ENCODE measurements at places on chromosomes 6 and 20. TPM values are rescaled to one million over a fixed set of nuclear protein-coding genes. Genes with fewer than 3 reads are reported as not detected.
A peak's percentile ranks its signal among the peaks of the same experiment; 100 is the strongest.

DNA sequence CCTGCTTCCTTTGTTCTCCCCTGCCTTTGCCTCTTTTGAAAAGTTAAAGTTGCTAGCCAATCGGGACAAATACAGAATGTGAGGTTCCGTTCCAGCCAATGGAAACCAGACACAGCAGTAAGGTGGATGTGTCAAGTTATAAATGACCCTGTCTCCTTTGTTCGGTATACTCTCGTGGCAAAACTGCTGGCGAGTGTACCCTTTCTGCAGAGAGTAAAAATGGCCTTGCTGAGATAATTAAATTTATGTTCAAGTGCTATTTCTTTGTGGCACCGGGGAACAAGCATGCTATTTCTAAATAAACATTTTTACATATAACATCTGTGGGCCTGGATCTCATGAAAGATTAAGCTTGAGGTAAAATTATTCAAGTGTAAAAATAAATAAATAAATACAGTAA is 50.2 kb downstream of the RARS2 start:
- no peak for DNase-seq

DNA sequence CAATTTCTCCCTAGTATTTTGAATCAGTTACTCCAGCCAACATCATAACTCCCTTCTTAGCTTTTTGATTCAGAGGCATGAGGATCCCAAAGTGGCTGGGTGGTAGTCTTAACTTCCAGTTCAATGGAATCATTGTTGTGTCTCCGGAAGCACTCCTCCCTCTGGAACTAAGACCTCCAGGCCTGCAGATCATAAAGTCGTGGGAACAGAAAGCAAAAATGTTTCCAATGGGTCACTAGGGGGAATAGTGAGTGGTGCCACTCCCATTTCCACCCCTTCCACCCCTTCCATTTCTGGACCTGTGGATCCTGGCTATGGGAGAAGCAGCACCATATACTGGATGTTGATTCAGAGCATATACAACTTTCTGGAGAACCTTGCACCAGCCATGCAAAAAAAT is 130.8 kb downstream of the SGK1 start:
- DNase-seq = no peak

- DNase-seq = no peak
Observed at GRCh38 chr6:89612121-89612520, 26.4 kb downstream of the LYRM2 start.

The LY6G5C gene
- 3.0 TPM for polyA plus RNA-seq

The CLPSL2 gene
- polyA plus RNA-seq = not detected

DNA sequence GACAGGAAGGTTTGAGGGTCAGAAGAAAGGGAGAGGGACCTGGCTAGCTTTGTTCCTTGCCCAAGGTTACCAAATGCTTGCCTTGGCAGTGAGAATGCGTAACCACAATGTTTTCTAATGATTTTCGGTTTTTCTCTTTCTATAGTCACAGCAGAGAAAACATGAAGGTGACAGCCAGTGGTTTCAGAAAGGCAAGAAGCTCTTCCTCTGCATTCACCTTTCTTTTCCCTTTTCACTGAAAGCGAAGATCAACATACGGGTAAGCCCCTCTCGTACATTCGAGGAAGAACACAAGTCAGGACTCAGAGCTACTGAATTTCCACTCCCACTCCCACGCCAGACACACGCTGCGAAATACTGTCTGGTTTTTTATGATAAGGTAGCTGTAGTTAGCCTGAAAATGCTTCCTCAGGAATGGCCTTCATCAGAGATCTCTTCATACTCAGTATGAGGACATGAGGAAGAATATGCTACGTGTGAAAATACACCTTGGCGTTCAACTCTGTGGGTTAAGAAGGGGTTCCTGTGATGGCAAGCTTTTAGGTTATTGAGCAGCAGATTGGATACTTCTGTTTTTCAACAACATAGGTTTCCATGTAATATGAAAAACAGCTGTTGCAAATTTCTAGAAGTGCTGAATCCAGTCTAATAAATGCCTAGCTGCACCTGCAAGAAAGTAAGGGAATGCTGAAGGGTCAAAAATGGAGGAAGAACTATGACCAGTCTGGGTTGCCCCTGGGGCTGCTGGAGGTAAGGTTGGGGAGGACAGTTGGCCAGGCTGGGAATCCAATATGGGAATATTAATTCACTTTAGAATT is 7.4 kb upstream of the CD83 start:
- no peak for DNase-seq

DNA sequence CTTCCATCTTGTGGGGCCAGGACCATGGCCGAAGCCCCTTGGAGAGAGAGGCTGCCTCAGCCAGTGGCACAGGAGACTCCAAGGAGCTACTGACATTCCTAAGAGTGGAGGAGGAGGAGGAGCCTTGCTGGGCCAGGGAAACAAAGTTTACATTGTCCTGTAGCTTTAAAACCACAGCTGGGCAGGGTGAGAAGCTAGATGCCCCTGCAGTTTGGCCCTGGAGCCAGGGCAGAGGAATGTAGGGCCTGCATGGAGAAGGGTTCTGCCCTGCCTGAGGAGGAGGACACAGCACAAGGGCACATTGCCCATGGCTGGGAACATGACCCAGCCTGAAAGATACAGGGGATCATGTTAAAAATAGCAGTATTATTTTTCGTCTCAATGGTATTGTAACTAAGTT is 37.4 kb downstream of the PLCG1 start:
- DNase-seq = no peak

GRCh38 chr6:106973836-106974335 is 643 bp downstream of the CD24 start:
- peak; percentile 39 for DNase-seq

DNA sequence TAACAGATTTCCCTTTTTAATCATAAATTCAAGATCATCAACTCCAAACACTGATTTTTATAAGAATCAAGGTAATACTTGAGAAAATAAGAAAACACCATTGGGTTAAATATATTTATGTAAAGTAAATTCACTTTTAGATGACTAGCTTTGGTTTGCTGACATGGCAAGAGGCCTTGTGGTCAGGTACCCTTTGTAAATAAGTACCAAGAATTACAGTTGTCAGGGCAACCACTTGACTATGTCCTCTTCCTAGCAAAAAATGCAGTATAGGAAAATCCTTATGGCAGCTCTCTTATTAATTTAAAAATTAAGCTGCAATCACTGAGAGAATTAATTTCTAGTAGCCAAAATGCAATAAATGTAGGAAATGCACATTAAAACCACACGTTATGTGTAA is 153.8 kb downstream of the INSM1 start:
- no peak for DNase-seq

GRCh38 chr6:23454080-23454976 is 671.7 kb upstream of the NRSN1 start:
- DNase-seq = no peak

The TCEA2 gene
- 99.8 TPM for polyA plus RNA-seq

DNA sequence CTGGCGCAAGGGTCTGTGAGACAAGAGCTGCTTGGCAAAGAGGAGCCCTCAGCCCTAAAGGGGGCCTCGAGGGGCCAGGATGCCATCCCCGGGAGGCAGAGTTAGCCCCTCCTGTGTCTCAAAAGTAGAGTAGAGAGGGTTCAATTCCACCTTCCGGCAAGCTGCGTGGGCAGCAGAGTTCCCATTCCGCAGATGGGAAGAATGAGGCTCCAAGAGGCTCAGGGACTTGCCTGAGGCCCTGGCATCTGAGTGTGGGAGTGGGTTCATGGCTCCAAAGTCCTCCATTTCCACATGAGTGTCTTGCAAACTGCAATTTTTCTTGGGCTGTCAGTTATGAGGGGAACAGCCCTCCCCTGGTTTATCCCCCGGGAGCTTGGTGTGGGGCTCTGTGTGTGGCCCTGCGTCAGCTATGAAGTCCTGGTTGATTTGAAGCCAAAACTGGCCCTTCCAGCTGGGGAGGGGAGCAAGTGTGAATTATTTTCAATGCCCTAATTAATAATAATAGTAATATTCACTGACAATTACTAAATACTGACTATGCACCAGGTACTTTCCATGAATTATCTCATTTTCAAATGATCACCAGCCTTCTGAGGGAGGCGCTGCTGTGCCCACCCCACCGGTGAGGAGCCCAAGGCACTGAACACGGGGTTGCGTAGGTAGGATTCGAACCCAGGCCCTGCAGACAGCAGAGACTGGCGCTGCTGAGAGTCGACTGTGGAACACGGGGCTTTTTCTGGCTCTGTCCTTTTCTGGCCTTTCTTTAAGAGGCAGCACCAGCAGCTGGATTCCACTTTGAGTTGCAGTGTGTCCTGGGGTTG is 153.0 kb upstream of the PTPN1 start:
- no peak for DNase-seq

GRCh38 chr6:119284861-119285521 is 64.6 kb downstream of the MAN1A1 start:
- DNase-seq = no peak

DNA sequence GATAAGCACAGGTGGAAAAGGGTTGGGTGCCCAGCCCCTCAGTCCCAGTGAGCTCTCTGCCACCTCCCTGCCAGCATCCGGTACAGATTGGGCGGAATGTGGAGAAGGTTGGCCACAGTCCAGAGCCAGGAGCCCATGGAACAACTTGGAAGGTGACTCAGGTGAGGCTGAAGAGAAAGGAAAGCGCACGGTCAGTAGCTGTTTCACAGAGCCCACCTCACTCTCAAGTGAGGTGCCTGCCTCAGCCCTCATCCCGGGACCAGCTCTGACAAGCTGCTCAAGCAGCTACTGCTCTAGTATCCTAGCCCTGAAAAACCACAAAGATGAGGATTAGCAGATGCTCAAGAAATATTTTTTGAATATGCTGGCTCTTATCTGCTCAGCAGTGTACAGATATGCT is 1.1 kb upstream of the MMP24OS start:
- DNase-seq = no peak

The MICAL1 gene
- 33.7 TPM for polyA plus RNA-seq

DNA sequence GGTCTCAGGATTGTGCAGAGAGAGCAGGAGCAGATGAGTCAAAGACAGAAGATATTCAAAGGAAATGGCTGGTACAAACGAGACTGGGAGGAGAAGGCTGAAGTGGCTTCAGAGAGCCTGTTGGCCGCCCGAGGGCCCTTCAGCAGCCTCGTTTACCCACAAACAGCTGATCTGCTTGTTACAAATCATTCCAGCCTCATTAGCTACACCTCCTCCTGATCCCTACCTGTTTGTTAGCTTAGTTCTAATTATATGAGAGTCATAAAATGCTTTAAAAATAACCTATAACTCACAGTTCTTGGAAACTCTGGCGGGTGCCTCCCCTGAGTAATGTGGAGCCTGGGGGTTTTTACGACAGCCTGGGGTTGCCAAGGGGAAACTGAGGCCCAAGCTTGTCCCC is 12.6 kb downstream of the GLP1R start:
- no peak for DNase-seq

The BAG2 gene
- 6.1 TPM for polyA plus RNA-seq
